Suppressor macrophage treated with lipopolysaccharide for 4 hours (primary cell): ENCODE measurements at places on chromosomes 7 and 10.

- DNase-seq = no peak
These were observed 86.6 kb downstream of the ABLIM1 start for GRCh38 chr10:114571316-114571999.

DNA sequence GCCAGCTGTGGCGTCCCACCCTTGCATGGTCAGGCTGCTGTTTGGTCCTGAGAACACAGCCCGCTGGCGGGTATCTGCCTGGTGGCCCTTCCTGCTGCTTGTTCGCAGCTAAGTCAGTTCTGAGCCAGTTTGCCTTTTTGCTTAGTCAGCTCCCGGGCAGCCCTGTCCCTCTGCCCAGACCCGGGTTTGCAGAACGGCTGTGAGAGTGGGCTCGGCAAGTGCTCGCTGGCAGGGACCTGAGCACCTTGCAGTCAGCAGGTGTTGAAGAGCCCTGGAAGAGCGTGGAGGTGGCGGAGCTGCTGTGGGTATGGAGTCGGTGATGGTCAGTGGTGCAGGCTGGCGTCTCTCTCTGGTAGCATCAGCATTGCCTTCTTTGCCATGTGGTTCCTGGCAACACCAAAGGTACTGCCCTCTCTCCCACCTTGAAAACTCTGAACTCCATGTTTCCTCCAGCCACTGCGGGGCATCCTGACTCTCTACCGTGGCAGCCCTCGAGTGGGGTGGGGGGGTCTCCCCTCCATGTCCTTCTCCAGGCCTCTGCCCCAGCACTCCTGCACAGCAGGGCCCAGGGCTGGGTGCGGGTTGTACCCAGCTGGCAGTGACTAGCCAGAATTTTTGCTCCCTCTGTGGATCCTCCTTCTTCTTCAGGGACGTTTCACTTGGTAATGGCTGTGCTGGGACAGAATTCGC, 4.6 kb downstream of the INPP5A start:
- no peak for DNase-seq

- DNase-seq = no peak
These were observed 5.1 kb upstream of the PMPCB start for GRCh38 chr7:103292122-103292521.

DNA sequence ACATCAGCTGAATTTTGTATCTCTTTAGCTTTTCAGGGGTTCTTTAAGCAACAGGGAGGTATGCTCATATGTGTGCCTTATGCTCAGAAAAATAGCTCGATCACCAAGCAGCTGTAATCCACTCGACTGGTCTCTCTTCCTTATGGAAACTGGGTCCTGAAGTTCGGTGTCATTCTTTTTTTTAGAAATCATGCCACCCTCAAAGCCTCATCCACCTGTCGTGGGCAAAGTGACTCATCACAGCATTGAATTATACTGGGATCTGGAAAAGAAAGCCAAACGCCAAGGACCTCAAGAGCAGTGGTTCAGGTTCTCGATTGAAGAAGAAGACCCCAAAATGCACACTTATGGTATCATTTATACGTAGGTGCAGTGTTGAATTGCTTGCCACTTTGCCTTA, 83.6 kb downstream of the FANK1 start:
- no peak for DNase-seq

DNA sequence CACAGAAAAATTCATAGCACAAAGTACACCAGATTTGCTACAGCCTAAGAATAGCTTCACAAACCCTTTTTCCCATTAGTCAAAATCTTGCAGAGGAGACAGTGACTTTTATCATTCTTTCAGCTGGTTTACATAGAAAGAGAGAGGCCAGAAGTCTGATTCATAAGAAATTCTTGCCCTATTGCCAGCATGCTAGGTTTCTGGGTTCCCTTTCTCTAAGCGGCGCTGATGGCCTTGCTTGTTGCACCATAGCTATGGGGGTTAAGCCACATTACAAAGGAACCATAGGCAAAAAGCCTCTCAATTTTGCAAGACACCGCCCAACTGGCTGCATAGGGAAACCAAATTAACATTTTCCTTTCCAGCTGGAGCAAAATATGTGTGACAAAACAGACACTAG, 87.4 kb downstream of the ZNF467 start:
- DNase-seq = peak; percentile 33
